ENCODE measurements at places on chromosomes 16 and 17.

GRCh38 chr16:30491744-30492308 lies 19.3 kb downstream of the ITGAL start:
- peak; percentile 82 for DNase-seq

GRCh38 chr17:18981642-18982424 lies 22.7 kb downstream of the FAM83G start:
- DNase-seq = no peak

- DNase-seq = no peak
Observed at GRCh38 chr17:81338274-81339190, 43.4 kb upstream of the SLC38A10 start.

DNA sequence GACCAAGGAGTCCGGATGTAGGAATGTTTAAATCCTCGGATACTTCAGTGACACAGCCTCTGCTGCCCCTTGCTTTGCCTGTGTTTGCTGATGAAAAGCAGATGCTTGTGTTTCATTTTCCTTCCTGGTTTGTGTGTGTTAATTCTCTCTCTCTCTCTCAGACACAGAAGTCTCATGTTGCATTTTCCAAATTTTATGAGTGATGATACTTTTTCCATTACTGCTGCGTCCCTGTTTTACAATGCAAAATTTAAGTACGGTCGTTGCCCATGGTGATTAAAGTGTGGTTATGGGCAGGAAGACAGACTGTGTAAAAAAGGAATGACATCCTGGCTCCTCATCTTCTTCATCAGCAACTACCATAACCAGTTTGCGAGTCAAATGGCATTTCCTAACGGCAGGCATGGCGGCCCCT lies 5.7 kb downstream of the RMI2 start:
- peak; percentile 90 for DNase-seq

GRCh38 chr17:48603959-48604769 lies 622 bp downstream of the HOXB6 start:
- DNase-seq = no peak

DNA sequence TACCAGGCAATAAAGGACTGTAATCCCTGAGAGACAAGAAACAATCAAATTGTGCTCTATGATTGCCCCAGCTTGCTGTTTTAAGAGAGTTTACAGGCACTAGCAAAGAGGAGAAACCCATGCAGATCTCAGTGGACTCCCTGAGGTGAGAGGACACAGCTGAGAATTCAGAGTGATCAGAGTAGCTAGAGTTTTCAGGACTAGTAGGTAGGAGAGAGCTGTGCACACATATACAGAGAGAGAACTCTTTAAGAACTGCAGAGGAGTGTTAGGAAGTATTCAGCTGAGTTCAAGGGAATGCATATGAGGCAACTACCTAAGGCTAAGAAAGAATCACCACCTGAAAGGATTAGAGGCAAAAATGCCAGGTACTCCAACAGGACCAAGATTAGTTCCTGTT lies 904.8 kb downstream of the CDH8 start:
- DNase-seq = no peak

- no peak for DNase-seq
Observed at GRCh38 chr17:81542431-81543338, 9.5 kb downstream of the FAAP100 start.

DNA sequence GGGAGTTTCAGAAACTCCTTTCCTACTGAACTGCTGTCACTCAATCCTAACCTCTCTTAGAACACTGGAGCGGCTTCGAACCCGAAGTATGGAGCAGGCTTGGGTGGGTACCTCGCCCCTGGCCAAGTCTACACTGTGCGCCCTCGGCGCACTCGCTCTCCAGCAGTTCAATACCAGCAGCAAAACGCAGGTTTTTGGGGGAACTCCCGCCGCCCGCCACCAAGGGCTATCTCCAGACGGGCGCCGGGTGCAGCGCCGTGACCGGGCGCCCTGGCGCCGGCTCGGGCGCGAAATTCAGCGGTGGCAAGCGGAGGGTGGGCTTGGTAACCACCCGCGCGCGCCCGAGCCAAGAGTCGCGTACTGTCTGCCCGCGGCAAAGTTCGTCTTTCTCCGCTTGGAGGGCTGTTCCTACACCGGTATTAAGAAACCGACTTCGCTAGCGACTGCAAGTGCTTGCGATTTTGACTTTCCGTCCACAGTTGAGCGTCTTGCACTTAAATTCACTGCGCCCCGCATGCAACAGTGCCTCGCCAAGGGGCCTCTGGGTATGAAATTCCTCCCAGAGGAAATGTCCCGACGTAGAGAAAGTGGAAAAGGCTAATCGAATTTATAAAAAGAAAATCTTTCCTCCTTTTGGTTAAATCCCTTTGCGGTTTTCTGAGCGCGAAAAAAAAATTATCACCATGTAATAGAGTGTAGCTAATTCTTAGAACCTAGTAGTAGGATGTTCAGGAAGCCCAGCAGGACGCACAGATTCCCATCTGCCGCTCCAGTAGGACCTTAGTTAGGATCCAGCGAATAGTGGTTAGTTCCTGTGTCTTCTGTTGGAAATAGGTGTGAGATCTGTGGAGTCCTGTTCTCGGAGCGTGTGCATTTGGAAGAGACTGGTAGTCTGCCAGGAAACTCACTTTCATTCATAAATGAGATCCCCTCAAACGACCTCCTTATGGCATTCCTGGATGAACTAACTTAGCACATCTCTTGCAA lies 5.0 kb upstream of the SALL1 start:
- no peak for DNase-seq

- DNase-seq = no peak
Observed at GRCh38 chr17:12088035-12088434, 67.4 kb downstream of the MAP2K4 start.

DNA sequence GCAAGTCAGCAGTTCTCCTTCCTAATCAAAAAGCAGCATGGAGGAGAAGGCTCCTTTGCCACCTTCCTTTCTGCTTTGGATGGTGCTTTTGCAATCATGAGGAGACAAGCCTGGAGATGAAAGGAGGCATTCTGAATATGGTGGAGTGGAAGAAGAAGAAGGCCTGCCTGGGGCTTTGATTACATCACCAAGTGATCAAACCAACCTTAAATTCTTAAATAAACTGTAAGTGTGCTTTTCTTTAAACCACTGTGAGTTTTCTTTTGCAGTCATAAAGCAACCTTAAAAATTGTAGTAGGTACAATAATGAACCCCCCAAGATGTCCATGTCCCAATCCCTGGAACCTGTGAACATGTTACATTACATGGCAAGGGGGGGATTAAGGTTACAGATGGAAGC lies 31.7 kb upstream of the IL21R start:
- DNase-seq = no peak

GRCh38 chr17:72115781-72116525 lies 4.9 kb upstream of the SOX9 start:
- no peak for DNase-seq

DNA sequence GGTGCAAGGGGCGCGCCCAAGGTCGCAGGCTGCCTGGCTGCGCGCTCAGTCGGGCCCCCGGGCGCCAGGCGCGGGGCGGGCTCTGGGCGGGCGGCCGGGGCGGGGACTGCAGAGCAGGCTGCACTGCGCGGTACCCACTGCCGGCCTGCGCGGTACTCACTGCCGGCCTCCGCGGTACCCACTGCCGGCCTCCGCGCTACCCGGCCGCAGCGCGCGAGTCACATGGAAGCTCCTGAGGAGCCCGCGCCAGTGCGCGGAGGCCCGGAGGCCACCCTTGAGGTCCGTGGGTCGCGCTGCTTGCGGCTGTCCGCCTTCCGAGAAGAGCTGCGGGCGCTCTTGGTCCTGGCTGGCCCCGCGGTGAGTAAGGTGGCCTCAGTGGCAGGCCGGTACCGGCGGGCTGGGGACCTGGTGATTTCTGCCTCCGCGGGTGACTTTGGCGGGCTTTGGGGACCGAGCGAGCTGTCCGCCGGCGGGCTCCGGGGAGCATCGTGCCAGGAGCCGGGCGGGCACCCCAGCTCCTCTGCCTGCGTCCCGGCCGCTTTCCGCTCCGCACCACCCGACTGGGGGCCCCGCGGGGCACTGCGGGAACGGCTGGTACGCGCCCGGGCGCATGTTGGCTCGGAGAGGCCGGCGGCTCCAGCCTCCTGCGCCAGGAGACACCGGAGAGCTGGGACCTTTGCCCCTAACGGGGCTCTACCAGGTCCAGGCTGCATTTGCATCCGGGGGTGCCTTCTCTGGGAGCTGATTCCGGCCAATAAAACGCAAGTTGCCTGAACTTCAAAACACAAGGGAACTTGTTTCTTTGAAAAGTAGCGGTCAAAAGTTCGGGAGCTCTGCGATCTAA lies at the start of gene SLC47A1:
Gene SLC47A1, plus strand, starts transcription at position 137 of the 844 bp plus-strand sequence. Its CDS starts 86 bp downstream, at position 223.
- DNase-seq = no peak

DNA sequence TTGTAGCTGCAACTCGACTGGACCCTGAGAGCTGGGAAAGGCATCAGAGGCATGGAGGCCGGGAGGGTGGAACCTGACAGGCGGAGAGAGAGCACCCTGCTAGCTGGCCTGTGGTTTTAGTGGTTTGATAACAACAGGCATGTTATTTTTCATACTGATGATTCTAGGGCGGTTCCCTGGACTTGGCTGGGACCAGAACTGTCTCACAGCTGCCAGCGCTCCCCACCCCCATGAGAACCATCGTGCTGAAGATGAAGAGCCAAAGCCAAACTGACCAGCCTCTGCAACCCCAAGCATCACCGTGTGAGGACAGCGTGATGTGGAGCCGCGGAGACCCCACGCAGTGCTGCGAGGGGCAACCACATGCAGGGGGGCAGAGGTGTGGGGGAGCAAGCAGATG lies 28.5 kb downstream of the MXRA7 start:
- DNase-seq = no peak

GRCh38 chr16:2008631-2009163 lies 924 bp downstream of the ZNF598 start:
- no peak for DNase-seq

- DNase-seq = no peak
Observed at GRCh38 chr17:82241183-82241925, 12.5 kb downstream of the SLC16A3 start.

DNA sequence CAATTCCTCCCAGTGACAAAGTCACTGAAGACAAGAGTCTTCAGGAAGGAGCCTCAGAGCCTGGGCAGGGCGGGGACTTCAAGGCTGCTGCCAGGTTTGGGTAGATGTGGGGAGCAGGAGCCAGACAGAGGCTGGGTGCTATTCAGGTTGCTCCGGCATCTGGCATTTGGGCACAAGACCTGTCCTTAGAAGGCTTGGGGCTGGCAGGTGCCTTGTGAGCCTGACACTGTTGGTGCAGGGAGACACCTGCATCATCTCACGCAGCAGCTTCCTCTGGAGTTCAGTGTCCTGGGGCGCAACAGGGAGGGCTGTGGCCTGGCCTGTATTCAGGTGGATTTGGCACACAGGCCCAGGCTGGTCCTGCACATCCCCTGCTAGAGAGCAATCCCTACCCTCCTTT lies 65.0 kb downstream of the MPRIP start:
- DNase-seq = no peak

GRCh38 chr17:37200497-37200896 lies 175.3 kb upstream of the C17orf78 start:
- no peak for DNase-seq

GRCh38 chr17:70073310-70073709 lies 1.7 kb upstream of the KCNJ16 start:
- DNase-seq = no peak

- no peak for DNase-seq
Observed at GRCh38 chr17:1228781-1229348, 41.4 kb upstream of the BHLHA9 start.

DNA sequence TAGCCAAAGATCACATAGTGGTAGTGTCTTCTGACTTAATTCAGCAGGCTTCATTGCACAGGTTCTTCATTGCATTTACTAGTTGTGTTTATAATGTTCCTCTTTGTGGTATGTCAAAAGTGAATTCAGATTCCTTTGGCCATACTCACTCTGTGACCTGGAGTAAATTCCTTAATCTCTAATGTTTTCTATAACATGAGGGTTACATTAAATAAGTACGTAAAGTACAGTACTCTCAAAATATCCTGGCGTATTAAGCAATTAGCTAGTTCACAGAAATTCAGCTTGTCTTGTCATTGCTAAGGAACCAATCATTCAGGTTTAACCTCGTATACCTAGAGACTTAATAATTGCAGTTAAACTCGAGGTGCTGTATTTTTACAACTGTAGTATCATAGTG lies 4.2 kb downstream of the RPS6KB1 start:
- DNase-seq = no peak

DNA sequence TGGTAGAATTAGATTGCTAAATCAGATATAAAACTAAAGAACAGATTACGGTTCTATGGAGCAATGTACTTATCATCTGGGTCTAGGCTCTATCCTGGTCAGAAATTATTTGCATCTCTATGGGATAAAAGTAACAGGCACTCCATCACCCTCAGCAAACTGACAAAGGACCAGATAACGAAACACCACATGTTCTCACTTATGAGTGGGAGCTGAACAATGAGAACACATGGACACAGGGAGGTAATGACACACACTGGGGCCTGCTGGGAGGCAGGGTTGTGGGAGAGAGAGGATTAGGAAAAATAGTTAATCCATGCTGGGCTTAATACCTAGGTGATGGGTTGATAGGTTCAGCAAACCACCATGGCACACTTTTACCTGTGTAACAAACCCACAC lies 61.9 kb downstream of the MPHOSPH6 start:
- DNase-seq = no peak

DNA sequence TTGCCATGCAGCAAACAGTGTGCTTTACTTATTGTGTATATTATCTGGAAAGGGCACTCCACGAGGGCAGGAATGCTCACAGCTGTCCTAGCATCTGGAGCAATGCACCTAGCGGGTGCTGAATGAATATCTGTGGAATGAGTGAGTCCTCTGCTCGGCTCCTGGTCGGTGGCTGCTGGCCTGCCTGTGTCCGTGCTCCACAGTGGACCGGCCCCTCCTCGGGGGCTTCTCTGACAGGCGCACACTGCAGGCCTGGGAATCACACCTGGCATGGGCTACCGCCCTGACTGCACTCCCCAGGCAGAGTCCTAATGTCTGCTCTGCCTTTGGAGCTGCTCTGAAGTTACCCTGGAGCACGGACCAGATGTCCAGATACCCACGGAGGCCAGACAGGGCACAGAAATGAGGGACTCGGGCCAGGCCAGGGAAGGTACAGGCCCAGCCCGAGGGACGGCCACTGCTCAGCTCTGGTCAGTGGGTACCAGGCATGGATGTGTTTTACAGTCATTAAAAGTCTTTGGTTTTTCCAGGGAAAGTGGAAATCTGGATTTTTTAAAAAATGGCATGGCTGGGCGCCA lies 21.1 kb upstream of the AKTIP start:
- no peak for DNase-seq

DNA sequence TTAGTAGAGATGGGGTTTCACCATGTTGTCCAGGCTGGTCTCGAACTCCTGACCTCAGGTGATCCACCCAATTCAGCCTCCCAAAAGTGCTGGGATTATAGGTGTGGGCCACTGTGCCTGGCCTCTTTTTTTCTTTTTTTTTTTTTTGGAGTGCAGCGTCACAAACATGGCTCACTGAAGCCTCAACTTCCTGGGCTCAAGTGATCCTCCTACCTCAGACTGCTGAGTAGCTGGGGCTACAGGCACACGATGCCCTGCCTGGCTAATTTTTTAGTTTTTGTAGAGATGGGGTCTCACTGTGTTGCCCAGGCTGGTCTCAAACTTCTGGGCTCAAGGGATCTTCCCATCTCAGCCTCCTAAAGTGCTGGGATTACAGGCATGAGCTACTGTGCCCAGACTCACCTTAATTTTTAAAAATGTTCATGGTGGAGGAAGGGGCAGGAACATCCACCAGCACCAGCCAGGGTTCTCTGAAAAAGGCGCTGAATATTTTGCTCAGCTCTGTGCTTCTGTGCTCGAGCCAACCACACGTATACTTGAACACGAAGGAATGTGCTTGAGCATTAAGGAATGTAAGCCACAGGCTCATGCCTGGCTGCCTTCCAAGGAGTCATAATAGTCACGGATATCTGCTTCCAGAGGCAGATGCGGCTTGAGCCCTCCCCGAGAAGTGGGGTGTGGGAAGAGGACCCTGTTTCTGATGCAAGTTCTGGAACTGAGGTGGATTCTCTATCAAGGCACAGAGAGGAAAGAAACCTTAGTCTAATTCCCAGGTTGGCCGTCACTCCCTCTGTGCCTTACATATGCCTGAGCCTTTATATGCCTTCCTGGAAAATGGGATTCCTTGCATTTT lies 65.5 kb upstream of the CREBBP start:
- peak; percentile 95 for DNase-seq
